ENCODE measurements at places on chromosomes 12 and 14.

- no peak for DNase-seq
Observed at GRCh38 chr14:100428727-100429126, 105.6 kb downstream of the SLC25A47 start.

GRCh38 chr12:2641207-2641606, 153.6 kb upstream of the FKBP4 start:
- DNase-seq, result no peak

DNA sequence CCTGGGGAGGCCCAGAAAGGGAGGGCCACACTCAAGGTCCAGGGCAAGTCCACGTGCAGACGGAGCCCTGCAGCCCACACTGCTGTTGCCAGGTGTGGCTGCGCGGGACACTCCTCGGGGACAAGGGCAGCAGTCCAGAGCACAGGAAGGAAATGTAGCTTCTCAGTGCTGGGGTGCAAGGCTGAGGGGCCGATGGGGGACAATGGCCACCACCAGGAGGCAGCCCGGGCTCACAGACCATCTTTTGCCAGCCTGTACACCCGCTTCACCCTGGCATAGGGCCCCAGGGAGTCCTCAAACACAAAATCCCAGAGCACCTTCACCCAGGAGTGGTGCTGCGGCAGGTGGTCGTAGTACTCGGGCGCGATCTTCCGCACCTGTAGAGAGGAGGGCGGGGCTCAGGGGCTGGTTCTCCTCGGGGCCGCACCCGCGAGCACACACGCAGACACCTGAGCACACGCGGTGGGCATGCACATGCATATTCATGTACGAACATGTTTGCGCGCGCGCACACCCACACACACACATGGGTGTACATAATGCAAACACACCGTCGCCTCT, 12.8 kb downstream of the DEGS2 start:
- DNase-seq, result no peak

- no peak for DNase-seq
Observed at GRCh38 chr12:11633968-11634367, 15.5 kb upstream of the ETV6 start.

DNA sequence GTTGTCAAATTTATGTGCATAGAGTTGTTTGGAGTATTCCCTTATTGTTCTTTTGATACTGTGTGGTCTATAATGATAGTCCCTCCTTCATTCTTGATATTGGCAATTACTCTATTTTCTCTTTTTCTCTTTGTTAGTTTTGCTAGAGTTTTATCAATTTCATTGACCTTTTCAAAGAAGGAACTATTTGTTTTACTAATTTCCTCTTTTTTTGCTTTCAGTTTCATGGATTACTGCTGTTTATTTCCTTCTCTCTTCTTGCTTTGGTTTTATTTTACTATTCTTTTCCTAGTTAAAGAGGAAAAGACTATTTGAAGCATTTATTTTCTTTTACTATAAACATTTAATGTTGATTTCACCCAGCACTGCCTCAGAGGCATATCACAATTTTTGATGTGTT, 250.9 kb upstream of the PELI2 start:
- DNase-seq, result no peak

GRCh38 chr12:5027046-5027821, 16.4 kb upstream of the KCNA5 start:
- DNase-seq, result no peak

GRCh38 chr12:56079723-56080555, at the start of gene ERBB3:
TSS of gene ERBB3 (plus strand) at chr12:56080165. CDS start at chr12:56080301, 136 bp downstream.
- peak; percentile 58 for DNase-seq

DNA sequence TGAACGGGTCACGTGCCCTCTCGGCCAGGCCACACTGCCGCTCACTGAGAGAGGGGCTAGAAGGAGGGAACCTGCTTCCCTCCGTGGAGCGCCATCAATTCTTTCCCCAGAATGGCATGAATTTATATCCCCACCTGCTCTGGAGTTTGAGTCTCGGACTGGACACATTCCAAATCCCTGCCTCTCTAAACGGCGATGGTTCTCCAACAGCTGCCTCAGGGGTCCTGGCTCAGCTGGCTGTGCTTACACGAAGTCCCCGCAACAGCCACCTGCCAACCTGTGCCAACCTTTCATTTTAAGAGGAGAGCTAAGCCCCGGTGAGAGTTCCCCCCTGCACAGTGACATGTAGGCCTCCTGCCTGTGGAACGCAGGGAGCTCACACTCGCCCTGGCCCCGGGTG, 73.2 kb downstream of the RIMBP2 start:
- no peak for DNase-seq

- no peak for DNase-seq
Observed at GRCh38 chr12:48021485-48022179, 17.4 kb upstream of the COL2A1 start.

DNA sequence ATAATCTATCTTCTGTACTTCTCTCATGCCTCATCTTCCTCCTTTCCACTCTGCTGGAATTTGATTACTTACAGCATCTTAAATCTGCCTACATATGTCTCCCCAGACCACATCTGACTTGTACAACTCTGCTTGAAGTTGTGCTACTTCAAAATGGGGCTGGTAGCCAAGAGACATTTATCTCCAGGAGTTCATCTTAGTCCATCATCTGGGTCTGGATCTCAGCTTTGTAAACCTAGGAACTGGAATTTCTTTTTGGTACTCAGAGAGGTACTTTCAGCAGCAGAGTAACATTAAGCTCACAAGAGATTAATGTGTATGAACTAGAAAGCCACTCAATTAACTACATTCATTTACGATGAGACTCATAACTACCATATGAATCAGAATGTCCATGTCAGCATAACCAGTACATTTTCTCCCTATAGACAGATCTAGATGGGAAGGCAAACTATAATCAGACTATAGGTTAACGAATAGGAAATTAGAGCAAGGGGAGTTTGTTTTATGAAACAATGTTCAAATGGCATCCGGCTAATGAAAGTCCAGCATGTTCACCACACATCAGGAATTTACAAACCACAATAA, 178.8 kb downstream of the CEP128 start:
- no peak for DNase-seq

DNA sequence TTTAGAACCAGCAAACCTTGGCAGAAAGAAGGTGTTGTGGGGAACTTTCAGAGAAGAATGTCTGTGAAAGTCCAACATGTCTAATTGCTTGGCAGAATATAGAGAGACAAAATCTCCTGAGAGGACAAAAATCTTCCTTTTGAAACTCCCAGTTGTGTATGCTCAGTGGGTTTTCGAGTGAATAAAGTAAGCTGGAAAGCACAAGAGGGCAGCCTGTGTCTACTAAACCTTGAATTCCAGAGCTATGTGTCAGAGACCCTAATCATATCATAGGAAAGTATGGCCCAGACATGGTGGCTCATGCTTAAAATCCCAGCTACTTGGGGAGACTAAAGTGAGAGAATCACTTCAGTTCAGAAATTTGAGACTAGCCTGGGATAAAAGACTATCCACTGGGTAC, 661.2 kb downstream of the SLC16A7 start:
- DNase-seq, result no peak

- no peak for DNase-seq
Observed at GRCh38 chr14:69137416-69137815, 15.5 kb downstream of the DCAF5 start.

DNA sequence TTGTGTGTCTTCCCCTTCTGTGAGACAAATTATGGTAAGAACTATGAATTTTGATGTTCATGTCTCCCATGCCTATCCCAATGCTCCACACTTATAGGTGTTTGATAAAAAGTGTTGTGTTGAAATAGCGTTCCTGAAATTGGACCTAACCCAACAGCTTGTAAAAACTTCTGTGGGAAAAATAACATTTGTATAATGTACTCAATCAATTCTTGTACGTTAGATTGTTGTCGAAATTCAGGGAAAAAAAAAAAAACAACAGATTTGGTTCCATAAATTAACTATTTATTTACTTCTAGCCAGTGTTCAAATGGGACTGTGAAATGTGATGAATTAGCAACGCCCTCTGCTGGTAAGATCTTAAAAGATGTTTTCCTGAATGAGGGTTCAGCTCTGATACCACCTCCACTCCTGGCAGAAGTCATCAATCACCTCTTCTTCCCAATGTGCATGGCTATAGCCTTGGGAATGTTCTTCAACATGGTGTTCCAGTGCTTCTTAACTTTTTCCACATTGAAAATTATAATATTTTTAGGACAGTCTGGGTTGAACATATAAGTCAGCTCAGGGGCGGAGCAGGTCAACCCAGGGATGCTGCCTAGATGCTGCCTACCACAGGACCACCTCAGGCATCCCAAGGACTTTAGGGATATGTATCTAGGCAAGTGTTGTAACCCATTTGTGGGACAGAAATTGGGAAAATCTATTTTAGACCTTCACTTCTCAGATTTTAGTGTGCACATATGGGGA, 170.6 kb downstream of the OTOGL start:
- DNase-seq, result no peak

GRCh38 chr12:19574601-19575000, 135.3 kb downstream of the AEBP2 start:
- no peak for DNase-seq

GRCh38 chr12:92488735-92489134, 214.1 kb upstream of the PLEKHG7 start:
- no peak for DNase-seq

- no peak for DNase-seq
Observed at GRCh38 chr14:75196468-75196867, 20.1 kb upstream of the TMED10 start.

- no peak for DNase-seq
Observed at GRCh38 chr12:108400056-108400455, 60.9 kb upstream of the CMKLR1 start.

GRCh38 chr14:70441641-70442040, 10.3 kb upstream of the ADAM21 start:
- DNase-seq, result no peak

- DNase-seq, result no peak
Observed at GRCh38 chr12:94832780-94833681, 170.5 kb downstream of the NDUFA12 start.

GRCh38 chr12:100266585-100266834, 369 bp downstream of the DEPDC4 start:
- DNase-seq, result peak; percentile 87

- DNase-seq, result no peak
Observed at GRCh38 chr12:51759175-51759574, 89.3 kb downstream of the FIGNL2 start.

- DNase-seq, result no peak
Observed at GRCh38 chr12:3101309-3102024, 24.3 kb downstream of the TSPAN9 start.

DNA sequence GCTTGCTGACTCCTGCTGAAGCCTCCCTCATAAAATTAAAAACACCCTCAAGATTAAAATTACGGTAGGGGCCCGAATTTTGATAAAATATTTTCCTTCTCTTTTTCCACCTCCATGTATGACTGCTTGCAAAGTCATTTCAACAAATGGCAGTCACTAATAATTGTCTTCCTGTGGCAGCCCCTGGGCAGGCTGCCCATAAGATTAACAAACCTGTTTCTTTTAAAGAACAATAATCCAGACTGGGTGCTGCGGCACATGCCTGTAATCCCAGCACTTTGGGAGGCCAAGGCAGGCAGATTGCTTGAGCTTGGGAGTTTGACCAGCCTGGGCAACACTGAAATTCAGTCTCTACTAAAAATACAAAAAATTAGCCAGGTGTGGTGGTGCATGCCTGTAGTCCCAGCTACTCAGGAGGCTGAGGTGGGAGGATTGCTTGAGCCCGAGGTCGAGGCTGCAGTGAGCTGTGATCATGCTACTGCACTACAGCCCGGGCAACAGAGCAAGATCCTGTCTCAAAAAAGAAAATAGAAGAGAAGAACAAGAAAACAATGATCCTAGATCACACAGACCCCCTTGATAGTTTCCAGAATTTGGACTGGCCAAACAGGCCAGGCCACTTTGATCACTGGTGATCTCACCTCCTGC, 8.7 kb downstream of the SAV1 start:
- DNase-seq, result no peak

DNA sequence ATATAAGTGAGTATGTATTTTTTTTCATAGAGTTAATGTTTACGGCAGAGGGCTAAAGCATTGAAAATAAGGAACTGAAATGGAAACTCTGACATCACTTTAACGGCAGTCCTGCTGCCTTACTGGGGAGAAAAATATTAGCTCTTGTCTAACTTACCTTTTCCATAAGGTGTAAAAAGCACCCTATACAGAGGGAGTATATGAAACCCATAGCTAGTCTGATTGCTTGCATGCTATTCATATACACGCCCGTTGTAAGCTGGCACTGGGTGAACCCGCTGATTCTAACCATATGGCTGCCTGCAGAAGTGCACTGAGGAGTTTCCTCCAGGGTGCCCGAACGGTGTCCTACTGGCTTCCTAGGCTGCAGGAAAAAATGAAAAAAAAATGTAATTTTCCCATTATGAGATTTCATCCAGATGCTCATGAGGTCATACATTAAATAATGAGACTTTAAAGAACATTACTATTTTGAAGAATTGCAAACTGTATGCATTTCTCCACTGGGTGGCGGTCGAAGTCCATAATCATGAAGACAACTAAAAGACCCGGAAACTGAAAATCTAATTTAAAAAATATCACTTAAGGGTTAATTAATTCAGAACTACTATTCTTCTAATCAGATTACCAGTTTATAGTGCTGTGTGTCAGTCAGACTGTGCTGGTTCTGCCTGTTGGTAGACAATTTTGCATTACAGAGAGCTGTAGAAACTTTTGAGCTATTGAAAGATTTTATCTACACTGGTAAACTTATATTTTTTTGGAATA, 144.7 kb downstream of the ALX1 start:
- DNase-seq, result no peak

DNA sequence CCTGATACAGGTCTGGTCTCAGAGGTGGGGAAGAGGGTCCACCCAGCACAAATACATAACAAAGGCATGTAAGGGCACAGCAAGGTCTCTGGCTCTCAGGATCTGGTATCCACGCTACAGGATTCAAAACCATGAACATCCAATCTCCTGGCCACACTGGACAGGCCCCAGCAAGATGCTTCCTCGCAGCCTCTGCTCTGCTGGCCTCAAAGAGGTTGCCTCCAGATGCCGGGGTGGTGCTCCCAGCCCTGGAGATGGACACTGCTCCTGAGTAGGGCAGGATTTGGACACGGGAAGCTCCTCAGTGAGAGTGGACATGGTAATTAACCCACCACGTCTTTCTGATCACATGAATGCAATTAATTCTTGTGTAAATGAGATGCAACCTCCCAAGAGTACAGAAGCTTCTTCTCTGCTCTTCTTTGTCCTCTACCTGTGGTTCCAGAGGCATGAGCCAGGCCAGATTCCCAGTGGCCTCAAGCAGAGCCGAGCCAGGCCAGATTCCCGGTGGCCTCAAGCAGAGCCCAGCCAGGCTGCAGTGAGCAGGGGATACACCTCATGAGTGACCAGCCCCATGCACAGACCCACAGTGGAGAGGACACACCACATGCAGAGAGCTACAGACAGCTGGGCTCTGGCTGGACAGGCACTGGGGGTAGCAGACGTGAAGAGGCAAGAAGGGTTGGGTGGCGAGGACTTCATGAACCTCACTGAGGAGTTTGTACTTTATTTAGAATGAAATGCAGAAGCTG, 186.4 kb downstream of the PIWIL1 start:
- DNase-seq, result no peak

- no peak for DNase-seq
Observed at GRCh38 chr12:44779766-44780165, 96.3 kb downstream of the NELL2 start.
